Mammary microvascular endothelial cell (primary cell): ENCODE measurements at places on chromosomes 1 and 21. TPM values are rescaled to one million over a fixed set of nuclear protein-coding genes. Genes with fewer than 3 reads are reported as not detected.

Gene HMCN1
- 0.87 and 2.5 TPM in 2 replicates for total RNA-seq

Gene NMNAT2
- total RNA-seq: 1.3 and 4.1 TPM in 2 replicates

Gene PLA2G2C
- not detected in 2 replicates for total RNA-seq

Gene MAD2L2
- 43.5 and 49.7 TPM in 2 replicates for total RNA-seq

Gene PTGFRN
- 9.0 and 13.8 TPM in 2 replicates for total RNA-seq

Gene NPPB
- 0.47 TPM in 1 of 2 replicates, not detected in the other for total RNA-seq

Gene SH2D2A
- total RNA-seq: 0.33 and 0.98 TPM in 2 replicates

Gene NGF
- total RNA-seq: not detected in 2 replicates

Gene P3H1
- total RNA-seq: 62.2 and 76.6 TPM in 2 replicates
